ENCODE measurements at places on chromosomes 3 and 15. TPM values are rescaled to one million over a fixed set of nuclear protein-coding genes. Genes with fewer than 3 reads are reported as not detected.

The NDN gene
- 60.7 TPM for polyA plus RNA-seq

The RBMS3 gene
- 5.6 TPM for polyA plus RNA-seq

The MEGF11 gene
- 18.7 TPM for polyA plus RNA-seq

The CPNE4 gene
- 2.4 TPM for polyA plus RNA-seq

The TRIM71 gene
- polyA plus RNA-seq = 9.9 TPM

The ACTC1 gene
- polyA plus RNA-seq = 31.2 TPM

The GOLGA8J gene
- polyA plus RNA-seq = 6.3 TPM

The COL6A5 gene
- polyA plus RNA-seq = 2.6 TPM

Measured in testis (tissue), 5 donors.